Activated naive CD4-positive, alpha-beta T cell (primary cell): ENCODE measurements at places on chromosomes 2 and 18.

DNA sequence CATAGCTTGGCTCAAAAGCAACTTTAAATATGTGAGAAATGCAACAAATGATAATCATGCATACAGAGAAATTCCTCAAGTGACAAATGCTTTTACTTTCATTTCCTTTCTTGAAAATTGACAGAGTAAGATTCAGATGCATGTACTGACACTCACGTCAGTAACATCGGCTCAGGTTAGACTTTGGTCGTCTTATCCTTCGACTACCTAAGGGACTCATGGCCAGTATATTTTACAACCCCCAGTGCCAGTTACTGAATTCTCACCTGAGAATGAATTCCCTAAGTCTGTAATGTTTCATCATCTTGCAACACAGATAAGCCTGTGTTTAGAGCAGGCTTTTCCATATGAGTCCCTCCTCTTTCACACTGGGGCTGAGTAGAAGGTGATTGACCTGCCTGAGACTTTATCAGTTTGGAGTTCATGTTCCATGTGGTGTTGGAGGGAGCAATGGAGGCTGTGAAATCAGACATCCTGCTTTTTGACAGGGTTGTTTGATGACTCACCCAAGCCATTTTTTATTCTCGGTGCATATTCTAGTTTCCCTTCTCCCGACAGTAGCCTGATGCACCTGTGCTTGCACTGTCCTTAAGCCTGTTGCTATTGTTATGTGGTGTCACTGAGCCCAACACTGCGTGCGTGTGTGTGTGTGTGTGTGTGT is 30.5 kb upstream of the ATP8B1 start:
- no peak for DNase-seq

DNA sequence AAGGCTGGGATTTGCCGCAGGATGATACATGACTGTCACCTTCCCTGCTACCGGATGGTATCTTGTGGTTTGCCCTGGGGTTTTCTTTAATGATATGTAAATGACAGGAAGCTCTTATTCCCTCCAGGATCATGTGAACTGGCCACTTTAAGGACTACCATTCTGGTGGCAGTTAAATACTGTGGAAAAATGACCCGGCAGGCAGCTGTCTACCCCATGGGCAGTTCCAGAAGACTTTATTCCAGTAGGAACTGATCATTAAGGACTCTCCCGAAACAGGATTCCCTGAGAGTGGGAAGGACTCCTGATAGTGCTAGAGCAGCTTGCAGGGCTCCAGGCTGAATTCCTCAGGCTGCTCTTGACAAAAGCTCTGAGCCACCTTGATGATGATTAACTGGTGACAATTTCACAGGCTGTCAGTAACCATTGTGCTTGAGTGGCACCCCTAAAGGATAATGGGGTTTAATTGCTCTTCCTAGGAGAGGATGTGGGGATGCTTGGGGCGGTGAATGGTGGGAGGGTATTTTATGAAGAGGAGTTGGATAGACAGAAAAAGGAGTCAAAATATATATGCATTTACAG is 212.0 kb downstream of the CPS1 start:
- no peak for DNase-seq

DNA sequence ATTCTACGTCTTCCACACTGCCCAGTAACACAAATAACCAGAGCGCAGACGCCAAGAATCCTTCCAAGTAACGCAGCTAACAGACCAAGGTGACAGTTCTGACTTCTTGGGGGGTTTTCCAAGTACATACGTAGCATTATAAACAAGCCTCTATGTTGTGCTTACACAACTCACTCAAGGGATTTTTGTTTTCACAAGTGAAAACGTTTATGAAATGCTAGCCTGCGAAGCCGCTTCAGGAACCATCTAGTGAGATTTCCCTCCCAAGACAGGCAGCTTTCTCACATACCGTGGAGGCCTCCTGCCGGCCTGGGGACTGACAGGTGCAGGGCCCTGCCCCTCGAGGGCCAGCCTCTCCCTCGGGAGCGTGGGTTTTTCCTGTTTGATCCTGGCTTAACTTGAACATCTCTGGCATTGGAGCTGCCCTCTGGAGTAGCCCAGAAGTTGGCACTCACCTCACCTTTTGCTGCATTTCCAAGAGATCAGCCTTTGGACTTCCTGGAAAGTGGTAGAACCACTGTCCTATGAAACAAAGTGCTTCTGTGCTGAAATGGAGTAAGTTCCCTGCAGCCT is 151.1 kb downstream of the MBP start:
- no peak for DNase-seq

GRCh38 chr2:232353660-232354059 is 24.9 kb upstream of the ALPP start:
- no peak for DNase-seq

DNA sequence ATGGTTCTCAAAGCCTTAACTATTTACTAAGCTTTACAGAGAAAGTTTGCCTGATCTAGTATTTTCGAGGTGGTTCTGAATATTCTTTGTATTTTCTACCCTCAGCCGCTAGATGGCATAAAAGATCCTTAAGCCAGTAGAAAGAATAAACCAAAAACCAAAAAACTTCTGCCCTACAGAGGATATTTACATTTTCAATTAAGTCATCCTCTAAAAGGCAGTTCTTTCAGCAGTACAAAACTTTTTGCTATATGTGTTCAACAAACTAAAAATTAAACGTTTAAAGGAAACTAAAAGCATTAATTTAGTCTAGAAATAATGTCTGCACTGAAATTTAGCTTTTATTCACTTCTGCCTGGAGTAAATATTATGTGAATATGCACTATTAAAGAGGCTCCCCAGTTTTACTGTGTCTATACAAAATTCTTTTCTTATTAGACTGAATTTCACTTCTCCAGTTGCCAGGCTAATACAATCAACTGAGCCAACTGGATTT is 297.5 kb downstream of the PIEZO2 start:
- DNase-seq = no peak

DNA sequence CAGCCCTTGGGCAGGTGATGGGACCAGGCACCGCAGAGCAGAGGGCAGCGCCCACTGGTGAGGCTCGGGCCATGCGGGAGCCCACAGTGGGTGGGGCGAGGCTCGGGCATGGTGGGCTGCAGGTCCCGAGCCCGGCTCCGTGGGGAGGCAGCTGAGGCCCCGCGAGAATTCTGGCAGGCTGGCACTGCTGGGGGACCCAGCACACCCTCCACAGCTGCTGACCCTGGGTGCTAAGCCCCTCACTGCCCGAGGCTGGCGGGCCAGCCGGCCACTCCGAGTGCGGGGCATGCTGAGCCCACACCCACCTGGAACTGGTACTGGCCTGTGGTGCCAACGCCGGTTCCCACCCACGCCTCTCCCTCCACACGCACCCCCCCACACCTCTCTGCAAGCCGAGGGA is 29.7 kb upstream of the COL3A1 start:
- no peak for DNase-seq

DNA sequence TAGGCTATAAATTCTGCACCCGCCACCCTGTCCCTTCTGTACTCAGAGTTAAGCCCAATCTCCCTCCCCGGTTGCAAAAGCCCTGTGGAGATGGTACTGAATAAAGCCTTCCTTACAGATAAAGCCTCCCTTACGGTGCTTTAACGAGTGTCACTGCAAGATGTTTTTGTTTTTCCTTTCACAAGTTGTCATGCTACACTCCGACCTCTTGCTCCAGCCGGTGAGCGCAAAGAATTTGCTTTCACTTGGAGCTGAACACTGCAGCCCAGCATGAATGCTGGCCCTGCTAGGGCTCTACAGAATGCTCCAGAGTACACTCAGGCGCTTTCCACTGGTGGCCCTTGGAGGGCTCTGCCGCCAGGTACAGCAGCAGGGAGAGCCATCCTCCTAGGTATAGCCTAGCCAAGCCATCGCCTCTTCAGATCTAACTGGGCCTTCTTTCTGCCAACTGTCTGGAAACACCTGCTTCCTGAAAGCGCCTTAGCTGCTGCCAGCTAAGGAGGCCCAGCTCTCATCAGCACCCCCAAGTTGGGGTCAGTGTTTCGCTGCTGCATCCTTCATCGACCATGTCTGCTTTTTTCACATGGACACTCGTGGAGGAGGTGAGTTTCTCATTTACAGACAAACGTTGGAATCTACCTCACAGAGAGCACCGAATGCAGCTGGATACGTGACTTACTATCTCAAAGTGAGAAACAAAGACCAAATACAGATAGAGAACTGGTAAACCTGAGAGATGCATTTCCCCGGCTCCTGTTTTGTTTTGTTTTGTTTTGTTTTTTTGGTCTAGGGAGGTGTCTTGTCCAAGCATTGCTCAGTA is 13.4 kb upstream of the CREG2 start:
- no peak for DNase-seq

GRCh38 chr2:95389245-95390119 is 13.0 kb upstream of the FAHD2A start:
- DNase-seq = no peak

GRCh38 chr2:64141674-64142405 is 2.4 kb downstream of the PELI1 start:
- no peak for DNase-seq

GRCh38 chr2:240310645-240311044 is 124.8 kb upstream of the GPC1 start:
- no peak for DNase-seq

GRCh38 chr2:20300656-20301055 is 50.0 kb downstream of the PUM2 start:
- DNase-seq = no peak

DNA sequence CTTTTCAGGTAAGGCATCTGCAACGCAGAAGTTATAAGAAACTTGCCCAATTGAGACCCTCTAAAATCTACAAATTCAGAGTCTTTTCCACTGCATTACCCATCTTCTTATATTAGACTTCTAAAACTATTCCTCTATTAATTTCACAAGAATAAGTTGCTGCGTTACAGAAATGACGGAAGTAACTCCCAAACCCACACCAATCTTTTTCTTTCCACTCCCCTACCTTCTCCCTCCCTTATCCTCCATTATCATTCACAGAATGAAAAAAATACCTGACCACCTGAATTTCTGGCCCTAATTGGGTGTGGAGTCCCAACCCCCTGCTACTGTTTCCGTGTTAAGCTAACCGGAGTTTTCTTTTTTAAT is 689 bp downstream of the RPRD1A start:
- no peak for DNase-seq

DNA sequence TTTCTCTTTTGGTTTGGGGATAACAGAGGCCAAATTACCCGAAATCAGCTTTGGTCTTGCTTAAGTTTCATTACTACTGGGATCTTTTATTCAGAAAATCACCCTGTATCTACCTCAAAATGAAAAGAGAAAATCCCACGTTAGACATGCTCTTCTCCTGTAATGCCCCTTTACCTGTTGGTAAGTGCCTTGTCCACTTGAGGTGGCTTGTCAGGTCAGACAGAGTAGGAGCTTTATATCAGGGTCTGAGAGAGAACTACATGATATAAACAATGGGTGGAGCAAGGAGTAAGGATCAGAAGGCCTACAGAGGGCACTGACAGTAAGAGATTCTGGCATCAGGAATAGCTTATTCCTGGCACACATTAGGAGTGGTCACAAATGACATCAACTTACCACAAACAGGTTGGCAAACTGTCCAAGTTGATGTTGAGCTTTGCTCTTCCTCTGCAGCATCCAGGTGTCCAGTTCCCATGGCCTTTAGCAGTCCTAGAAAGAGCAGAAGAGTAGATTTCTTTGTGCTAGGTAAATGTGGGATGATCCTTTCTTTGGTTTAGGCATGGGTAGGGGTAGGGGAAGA is at the start of gene REG1B:
REG1B (minus strand) TSS at position 209 of the 580 bp plus-strand sequence. CDS start 381 bp downstream, outside the sequence.
- no peak for DNase-seq

- no peak for DNase-seq
These were observed 46.3 kb downstream of the CDC42EP3 start for GRCh38 chr2:37625156-37625555.

DNA sequence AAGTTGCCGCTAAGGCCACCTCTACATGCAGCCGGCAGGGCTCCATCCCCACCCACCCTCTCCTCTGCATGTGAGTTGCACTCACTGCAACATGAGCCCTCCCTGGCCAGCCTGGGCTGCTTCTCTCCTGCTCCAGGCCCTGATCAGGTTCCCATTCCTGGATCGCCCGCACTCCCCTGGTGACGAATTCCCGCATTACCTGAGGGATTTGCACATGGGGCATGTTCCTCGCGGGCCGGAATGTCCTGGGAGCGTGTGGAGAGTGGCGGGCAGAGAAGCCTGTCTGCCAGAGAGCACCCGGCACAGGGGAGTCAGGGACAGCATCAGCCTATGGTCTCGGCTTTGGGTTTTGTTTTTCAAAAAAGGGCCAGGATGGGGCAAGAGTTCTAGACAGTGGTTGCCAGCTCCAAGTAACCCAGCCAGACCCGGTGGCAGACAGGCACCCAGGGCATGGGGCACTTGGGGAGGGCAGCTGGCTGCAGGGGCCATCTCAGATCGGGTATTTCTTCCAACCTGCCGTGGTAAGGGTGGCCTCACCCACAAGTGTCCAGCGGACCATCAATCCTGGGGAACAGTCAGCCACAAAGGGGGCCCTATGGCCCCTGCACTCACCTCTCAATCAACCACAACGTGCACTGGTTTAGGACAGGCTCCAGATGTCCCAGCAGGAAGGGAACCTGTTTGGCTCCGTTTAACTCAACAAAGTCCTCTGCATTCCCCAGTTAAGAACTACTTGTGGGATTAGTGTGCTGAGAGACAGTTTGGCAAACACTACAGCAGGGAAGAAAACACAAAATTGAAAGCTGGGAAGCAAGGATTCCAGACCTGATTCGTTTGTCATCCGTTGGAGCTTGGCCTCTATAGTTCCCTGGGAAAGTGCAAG is 187.7 kb downstream of the SMAD7 start:
- no peak for DNase-seq

DNA sequence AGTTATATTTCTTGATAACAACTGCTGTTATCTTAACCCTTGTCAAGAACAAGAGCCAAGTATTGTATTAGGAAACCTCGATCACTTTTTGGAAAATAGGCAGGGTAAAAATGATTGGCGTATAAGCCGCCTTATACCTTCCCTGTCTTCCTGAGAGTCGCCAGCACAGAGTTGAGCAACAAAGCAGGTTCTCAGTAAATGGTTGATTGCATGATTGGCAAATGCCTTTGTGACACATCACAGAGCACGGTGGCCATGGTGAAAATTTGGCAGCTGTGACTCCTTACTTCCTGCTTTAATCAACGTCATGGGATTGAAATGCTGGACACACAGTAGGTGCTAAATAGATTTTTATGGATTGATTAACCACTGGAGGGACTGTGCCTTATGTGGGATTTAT is 3.9 kb upstream of the KLHL29 start:
- DNase-seq = peak; percentile 11
